ENCODE measurements at places on chromosomes 7 and 10. TPM values are rescaled to one million over a fixed set of nuclear protein-coding genes. Genes with fewer than 3 reads are reported as not detected.
A peak's percentile ranks its signal among the peaks of the same experiment; 100 is the strongest.

DNA sequence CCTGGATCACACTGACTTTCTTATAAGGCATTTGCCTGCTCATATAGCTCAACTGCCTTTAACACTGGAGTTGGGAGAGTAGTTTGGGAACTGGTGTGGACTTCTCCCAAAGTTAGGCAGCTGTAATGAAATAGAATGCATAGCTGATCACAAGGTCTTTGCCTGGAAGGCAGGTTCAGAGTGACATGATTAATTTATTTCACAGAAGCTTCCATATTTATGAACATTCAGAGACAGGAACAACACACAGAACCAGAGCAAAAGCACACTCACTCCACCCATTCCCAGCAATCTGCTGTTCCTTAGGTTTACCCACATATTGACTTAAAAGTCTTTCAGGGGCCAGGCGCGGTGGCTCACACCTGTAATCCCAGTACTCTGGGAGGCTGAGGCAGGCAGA lies 234.2 kb downstream of the REEP3 start:
- H3K4me1 ChIP-seq, result no peaks in the 10 kb centered on the region
- no peaks in the 10 kb centered on the region for H3K27me3 ChIP-seq
- H3K36me3 ChIP-seq, result no peaks in the 10 kb centered on the region
- no peak for DNase-seq
- no peak overlapping the region for H3K27ac ChIP-seq

- H3K4me3 ChIP-seq, result no peak overlapping the region
- H3K27me3 ChIP-seq, result no peaks in the 10 kb centered on the region
- no peak for DNase-seq
- H3K27ac ChIP-seq, result no peak overlapping the region
- H3K36me3 ChIP-seq, result no peaks in the 10 kb centered on the region
- H3K4me1 ChIP-seq, result no peaks in the 10 kb centered on the region
Observed at GRCh38 chr10:51129946-51130544, 55.8 kb downstream of the PRKG1 start.

- no peak overlapping the region for H3K4me3 ChIP-seq
- H3K27me3 ChIP-seq, result no peaks in the 10 kb centered on the region
- no peak for DNase-seq
- no peaks in the 10 kb centered on the region for H3K4me1 ChIP-seq
- no peaks in the 10 kb centered on the region for H3K36me3 ChIP-seq
Observed at GRCh38 chr7:91330866-91331265, 66.6 kb downstream of the FZD1 start.

DNA sequence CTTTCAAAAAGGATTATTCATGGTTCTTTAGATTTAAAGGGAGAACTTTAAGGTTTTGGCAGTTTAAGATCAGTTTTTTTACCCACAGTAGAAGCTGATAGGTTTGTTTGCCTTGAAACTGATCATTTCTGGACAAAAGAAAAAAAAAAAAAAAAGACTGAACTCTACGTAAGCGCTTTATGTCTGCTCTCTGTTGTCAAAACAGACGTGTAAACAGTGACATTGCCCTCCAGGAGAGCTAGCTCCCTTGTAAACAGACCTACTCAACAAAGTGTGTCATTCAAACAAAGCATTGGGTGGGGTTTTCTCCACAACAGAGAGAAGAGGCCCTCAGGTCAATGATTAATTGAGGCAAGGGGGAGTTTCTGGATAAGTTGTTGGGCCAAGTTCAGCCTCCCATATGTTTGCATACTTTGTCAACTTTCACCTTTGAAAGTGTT lies 568.1 kb upstream of the LRRN3 start:
- DNase-seq, result peak; percentile 5
- no peaks in the 10 kb centered on the region for H3K27me3 ChIP-seq
- no peak overlapping the region for H3K4me3 ChIP-seq
- peak overlapping the region; percentile 59 for H3K27ac ChIP-seq

DNA sequence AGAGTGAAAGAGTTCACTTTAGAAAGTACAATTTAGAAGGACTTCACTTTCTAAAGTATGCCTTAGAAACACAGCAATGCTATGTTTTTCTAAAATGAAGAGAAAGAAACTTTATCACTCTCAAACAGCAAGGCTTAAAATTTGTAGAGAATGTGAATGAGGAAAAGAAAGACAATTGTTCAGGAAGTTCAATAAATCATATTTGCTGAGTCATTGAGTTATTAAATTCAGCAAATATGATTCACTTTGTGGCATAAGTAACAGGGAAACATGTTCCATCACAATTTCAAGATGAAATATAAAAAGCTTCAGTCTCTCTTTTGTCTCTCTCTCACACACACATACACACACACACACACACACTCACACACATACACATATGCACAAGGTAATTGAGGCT lies 187.9 kb downstream of the PCDH15 start:
- no peaks in the 10 kb centered on the region for H3K36me3 ChIP-seq
- H3K27me3 ChIP-seq, result no peaks in the 10 kb centered on the region
- H3K4me3 ChIP-seq, result no peak overlapping the region
- no peak for DNase-seq
- no peaks in the 10 kb centered on the region for H3K4me1 ChIP-seq

DNA sequence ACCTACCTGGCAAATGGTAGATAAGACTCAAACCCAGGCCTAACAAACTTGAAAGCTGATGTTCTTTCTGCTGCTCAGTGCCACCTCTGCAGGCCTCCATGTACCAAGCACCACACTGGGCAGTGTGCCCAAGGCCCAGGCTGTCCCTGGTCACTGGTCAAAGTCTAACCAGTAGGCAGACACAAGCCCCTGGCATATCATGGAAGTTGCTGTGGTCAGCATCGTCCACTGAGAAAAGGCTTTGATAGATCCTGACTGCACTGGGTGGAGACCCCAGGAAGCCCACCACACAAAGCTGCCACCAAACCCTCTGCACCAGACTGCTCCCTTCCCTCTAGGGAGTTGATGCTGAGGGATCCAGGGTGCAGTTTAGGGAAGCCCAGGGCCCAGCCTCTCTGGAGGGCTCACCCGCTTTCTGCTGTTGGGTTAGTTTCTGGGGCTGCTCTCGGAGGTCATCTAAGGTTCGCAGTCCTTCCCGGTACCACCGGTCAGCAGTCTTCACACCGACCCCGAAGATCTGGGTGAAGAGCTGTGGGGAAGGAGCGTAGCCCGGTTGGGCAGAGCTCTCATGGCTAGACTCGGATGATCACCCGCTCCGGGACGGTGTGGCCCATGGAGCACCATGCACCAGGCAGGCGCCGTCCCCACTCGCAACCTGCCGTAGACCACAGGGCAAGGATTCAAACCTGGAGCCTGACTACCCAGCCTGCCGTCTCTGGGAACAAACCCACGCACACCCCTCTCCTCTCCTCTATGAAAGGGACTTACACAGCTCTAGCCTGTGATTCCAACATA lies 6.0 kb downstream of the POLM start:
- peak; percentile 60 for DNase-seq
- no peaks in the 10 kb centered on the region for H3K27me3 ChIP-seq
- H3K4me3 ChIP-seq, result no peak overlapping the region
- H3K4me1 ChIP-seq, result peaks cover 3% of the 10 kb centered on the region
- no peak overlapping the region for H3K27ac ChIP-seq

- no peak overlapping the region for H3K4me3 ChIP-seq
- H3K36me3 ChIP-seq, result no peaks in the 10 kb centered on the region
- no peaks in the 10 kb centered on the region for H3K4me1 ChIP-seq
- H3K27me3 ChIP-seq, result no peaks in the 10 kb centered on the region
Observed at GRCh38 chr10:28627102-28627501, 50.2 kb upstream of the BAMBI start.

- no peaks in the 10 kb centered on the region for H3K36me3 ChIP-seq
- no peak overlapping the region for H3K4me3 ChIP-seq
- no peak overlapping the region for H3K27ac ChIP-seq
- H3K4me1 ChIP-seq, result no peaks in the 10 kb centered on the region
Observed at GRCh38 chr10:124364674-124365073, 54.0 kb downstream of the OAT start.

DNA sequence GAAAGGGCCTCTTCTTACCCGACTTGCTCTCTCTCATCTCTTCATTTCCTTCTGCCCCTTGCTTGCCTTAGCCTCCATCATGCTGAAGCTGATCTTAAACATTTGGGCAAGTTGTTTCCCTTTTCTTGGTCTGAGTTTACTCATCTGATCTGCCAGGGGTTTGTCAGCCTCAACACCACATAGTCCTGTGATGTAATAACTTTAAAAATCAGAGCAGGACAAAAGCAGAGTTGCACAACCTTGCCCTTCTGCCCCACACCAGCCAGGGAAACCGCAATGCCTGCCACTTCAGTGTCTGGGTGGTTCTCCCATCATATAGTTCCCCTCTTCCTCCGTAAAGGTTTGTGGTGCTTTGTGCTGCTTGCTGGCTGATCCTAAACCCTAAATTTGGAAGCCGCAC lies 9.9 kb upstream of the LIPM start:
- no peak overlapping the region for H3K4me3 ChIP-seq
- no peak overlapping the region for H3K27ac ChIP-seq
- no peak for DNase-seq
- no peaks in the 10 kb centered on the region for H3K4me1 ChIP-seq
- no peaks in the 10 kb centered on the region for H3K27me3 ChIP-seq
- H3K36me3 ChIP-seq, result no peaks in the 10 kb centered on the region

DNA sequence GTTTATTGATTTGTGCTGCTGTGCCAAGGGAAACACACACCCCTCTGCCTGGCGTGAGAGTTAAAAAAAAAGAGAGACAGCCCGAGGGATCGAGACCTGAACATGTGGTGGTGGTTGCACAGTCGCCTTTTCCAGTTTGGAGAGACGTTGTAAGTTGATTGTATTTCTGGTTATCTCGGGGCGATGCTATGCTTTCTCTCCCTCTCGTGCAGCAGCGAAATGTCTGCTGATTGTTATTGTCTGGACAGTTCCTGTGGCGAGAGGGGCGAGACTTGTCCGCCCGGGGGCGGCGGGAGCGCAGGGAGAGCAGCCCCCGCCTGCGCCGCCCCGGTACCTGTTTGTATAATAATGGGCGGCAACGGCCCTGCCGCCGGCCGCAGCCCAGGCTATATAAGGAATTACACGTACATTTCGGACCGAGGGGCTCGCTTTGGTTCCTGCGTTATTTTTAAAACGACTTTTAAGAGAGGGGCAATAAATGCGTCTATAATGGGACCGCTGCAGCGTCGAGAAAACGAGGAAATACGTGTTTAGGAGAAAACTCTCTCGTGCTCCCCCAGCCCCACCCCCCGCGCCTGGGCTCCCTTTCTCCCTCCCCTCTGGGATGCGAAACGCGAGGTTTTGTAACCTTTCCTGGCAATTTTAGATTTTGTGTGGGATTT lies 1.7 kb downstream of the ZEB1 start:
- H3K4me3 ChIP-seq, result peak overlapping the region; percentile 94
- H3K27ac ChIP-seq, result peak overlapping the region; percentile 64
- peak; percentile 2 for DNase-seq
- peaks cover 12% of the 10 kb centered on the region for H3K4me1 ChIP-seq
- H3K27me3 ChIP-seq, result peaks cover 47% of the 10 kb centered on the region

DNA sequence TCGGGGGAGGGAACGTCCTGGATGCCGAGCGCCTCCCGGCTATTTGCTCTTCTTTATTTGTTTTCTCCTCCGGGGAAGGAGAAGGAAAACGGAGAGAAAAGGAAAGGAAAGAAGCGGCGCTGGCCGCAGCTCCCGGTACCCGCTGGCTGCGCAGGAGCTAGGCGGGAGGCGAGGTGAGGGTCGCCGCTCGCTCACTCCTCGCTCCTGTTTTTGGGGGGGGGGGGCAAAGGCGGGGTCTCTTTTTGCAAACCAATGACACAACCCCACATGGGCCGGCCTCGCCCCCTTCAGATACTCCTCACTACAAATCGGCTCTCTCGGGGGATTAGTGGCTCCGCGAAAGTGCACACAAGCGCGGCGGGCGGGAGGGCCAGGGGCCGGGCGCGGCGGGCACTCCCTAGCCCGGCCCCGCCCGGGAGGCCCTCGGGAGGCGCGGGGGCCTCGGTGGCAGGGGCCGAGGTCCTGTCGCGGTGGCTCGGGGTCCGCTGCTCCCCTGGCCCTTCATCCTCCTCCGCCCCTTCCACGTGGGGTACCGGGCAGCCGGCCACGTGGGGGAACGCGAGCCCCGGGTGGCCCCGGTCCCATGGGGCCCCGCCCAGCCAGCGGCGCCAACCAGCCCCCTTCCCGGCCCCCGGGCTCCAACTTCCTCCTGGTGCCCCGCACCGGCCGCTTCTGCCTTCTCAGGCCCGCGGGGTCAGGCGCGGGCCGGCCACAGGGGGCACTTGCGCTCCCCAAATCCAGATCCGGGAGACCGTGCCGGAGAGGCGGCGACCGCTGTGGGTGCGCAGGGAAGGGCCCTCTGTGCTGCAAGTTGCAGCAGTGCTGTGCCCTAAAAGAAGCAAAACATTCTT lies 718 bp upstream of the CTBP2 start:
- H3K27me3 ChIP-seq, result no peaks in the 10 kb centered on the region
- peak overlapping the region; percentile 60 for H3K4me3 ChIP-seq
- H3K36me3 ChIP-seq, result no peaks in the 10 kb centered on the region
- H3K4me1 ChIP-seq, result peaks cover 5% of the 10 kb centered on the region
- peak; percentile 80 for DNase-seq

GRCh38 chr10:111873621-111874135 lies 309.9 kb downstream of the GPAM start:
- no peaks in the 10 kb centered on the region for H3K4me1 ChIP-seq
- DNase-seq, result no peak
- H3K4me3 ChIP-seq, result no peak overlapping the region
- no peak overlapping the region for H3K27ac ChIP-seq
- no peaks in the 10 kb centered on the region for H3K27me3 ChIP-seq

DNA sequence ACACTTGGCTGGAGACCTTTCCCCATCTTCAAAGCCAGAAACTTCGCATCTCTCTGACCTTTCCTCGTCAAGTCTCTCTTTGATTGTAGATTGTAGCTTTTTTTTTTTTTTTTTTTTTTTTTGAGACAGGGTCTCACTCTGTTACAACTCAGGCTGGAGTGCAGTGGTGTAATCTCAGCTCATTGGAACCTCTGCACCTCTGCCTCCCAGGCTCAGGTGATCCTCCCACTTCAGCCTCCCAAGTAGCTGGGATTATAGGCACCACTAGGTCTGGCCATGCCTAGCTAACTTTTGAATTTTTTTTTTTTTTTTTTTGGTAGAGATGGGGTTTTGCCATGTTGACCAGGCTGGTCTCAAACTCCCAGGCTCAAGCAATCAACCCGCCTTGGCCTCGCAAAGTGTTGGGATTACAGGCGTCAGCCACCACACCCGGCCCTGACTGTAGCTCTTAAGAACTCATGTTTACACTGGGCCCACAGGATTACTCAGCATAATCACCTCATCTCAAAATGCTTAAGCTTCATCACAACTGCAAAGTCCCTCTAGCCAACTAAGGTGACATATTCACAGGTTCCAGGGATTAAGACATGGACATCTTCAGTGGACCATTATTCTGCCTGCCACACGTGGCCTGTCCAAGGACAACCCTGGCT lies 11.7 kb downstream of the POLL start:
- DNase-seq, result no peak
- H3K27ac ChIP-seq, result no peak overlapping the region
- no peaks in the 10 kb centered on the region for H3K27me3 ChIP-seq
- H3K4me1 ChIP-seq, result no peaks in the 10 kb centered on the region
- no peak overlapping the region for H3K4me3 ChIP-seq
- no peaks in the 10 kb centered on the region for H3K36me3 ChIP-seq

The PHKG1 gene
- 0.40 TPM for total RNA-seq

The ATP5F1C gene
- 186 TPM for total RNA-seq

The GIMAP2 gene
- 0.51 TPM for total RNA-seq

The SLC35G1 gene
- total RNA-seq, result 4.9 TPM

The VAX1 gene
- total RNA-seq, result not detected

The PLXDC2 gene
- total RNA-seq, result 14.5 TPM

All from pancreas (tissue), 10 donors.